CD4-positive, alpha-beta T cell treated with Interleukin-2 at 100 ng/mL for 4 hours (primary cell): ENCODE measurements at places on chromosomes 6 and 20.

- no peak for DNase-seq
Observed at GRCh38 chr20:63457737-63458136, 14.7 kb downstream of the KCNQ2 start.

DNA sequence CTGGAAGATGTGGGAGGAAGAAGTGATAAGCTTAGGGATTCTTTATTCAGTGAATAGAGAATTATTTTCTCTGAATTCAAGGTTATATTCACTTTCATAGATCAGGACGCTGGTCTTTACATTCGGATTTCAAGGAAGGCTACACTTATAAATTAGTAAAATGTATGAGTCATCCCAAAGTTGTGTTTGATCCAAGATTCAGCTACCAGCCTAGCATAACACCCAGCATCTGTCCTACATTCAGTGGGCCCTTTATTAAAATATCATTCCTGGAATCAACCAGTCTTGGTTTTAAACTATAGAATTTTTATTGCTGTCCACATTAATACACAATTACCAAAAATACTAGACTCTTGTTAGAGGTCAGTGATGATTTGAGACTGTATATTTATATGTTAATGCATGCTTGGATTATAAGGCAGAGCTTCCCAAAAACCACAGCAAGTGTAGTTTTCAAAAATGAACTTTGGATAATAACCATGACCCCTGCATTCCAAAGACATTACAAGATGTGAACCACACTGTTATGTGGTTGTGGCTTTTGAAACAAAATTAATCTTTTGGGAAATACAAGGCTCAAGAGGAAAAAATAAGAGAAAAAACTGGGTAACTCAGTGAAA, 210.7 kb upstream of the CNR1 start:
- DNase-seq: no peak

GRCh38 chr6:147055821-147056392, 148.3 kb upstream of the STXBP5 start:
- no peak for DNase-seq

DNA sequence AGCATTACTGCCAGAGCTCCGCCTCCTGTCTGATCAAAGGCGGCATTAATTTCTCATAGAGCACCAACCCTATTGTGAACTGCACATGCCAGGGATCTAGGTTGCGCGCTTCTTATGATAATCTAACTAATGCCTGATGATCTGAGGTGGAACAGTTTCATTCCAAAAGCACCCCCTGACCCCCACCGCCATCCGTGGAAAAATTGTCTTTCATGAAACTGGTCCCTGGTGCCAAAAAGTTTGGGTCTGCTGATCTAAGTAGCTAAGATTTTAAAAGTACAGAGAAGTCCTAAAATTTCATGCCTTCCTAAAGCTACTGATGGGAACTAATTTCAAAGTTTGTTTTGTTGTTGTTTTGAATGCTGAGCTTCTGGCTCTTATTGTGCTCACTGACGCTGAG, 281.6 kb downstream of the PRL start:
- no peak for DNase-seq

DNA sequence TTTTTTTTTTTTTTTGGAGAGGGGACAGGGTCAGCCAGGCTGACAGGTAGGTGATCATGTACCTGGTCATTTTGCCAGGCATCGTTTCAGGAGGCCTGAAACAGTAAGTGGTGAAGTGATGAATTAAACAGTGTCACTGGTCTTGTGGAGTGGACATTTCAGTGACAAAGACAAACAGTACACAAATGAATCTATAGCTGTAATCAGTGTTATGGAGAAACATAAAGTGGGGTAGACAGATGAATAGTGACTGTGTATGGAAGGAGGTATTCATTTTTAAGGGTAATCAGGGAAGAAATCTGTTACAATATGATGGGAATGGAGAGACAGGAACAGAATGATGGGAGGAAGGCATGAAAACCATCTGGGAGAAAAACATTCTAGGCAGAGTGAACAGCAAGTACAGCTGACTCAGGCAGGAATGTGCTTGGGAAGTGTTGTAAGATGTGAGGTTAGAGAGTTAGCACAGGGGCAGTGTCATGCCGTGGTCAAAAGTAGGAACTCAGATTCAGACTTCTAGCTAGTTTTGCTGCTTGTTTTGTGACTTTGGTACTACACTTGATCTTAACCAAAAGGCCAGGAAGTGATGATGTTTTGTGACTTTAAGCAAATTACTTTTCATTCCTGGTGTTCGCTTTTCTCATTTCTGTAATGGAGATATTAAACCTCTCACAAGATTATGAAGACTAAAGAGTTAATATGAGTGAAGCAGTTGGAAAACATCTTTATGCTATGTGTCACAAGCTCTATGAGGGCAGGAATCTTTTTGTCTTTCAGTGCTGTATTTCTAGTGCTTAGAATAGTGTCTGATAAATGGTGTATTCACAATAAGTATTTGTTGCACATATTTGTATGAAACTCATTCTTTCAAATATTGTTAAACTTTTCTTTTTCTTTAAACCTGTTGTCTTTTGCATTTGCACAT, 43.4 kb downstream of the QKI start:
- DNase-seq: no peak

- DNase-seq: no peak
Observed at GRCh38 chr20:43938932-43939761, 24.5 kb downstream of the TOX2 start.

- DNase-seq: no peak
Observed at GRCh38 chr6:170452767-170453545, 100.2 kb downstream of the PSMB1 start.

GRCh38 chr6:104613416-104614001, 246.2 kb downstream of the HACE1 start:
- no peak for DNase-seq

- DNase-seq: no peak
Observed at GRCh38 chr20:50116368-50116999, 3.5 kb upstream of the UBE2V1 start.

GRCh38 chr20:16544949-16545348, 28.3 kb downstream of the KIF16B start:
- DNase-seq: no peak

GRCh38 chr6:128363020-128363813, 157.2 kb downstream of the PTPRK start:
- no peak for DNase-seq

DNA sequence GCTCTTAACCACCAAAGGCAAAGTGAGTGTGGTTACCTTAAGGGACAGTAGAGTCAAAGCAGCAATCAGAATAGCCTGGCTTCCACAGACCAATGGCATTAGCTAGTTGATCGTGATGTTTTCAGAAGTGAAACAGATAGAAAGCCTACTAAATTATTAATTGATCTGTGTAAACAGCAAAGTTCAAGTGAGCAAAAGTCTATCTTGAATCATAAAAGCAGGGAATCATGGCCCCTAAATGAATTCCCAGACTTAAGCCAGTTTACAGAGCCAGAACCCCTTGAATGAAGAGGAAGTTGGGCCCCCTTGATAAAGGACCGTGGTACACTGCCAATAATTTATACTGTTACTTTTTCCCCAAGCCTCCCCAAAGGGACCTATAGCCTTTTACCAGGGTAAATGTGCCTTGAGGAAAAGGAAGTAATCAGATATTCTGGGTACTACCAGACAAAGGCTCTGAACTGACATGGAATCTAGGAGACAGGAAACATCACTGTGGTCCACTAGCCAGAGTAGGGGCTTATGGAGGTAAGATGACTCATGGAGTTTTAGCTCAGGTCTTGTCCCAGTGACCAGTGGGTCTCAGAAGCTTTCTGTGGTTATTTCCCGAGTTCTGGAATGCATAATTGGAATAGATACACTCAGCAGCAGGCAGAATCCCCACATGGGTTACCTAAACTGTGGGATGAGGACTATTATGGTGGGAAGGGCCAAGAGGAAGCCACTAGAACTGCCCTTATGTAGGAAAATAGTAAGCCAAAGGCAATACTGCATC, 317.5 kb downstream of the CD83 start:
- no peak for DNase-seq

GRCh38 chr6:11043378-11043960, 636 bp downstream of the ELOVL2 start:
- DNase-seq: no peak

- DNase-seq: no peak
Observed at GRCh38 chr20:35286899-35287508, 2.4 kb upstream of the EIF6 start.
